ENCODE measurements at places on chromosomes 7 and 10.
A peak's percentile ranks its signal among the peaks of the same experiment; 100 is the strongest.

DNA sequence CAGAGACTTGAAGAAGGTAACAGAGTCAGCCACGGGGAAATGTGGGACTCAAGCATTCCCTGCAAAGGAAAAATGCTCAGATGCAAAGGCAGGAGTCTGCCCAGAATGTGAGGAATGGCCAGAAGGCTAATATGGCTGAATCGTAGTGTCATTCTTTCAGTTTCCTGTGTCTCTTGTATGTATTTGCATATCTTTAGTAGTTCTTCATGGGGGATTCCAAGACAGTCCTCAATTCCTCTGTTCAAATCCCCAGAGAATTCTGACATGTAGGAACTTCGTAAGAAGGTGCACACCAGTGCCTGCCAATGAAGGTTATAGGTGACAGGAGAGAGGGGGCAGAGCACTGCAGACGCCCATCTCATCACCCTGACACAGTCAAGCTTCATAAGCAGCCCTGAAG, 154.4 kb downstream of the CACNB2 start:
- DNase-seq: no peak

GRCh38 chr10:79192677-79193003, 123.9 kb downstream of the ZMIZ1 start:
- no peak for DNase-seq

- DNase-seq: no peak
Observed at GRCh38 chr7:116809636-116810266, 52.6 kb upstream of the CAPZA2 start.

DNA sequence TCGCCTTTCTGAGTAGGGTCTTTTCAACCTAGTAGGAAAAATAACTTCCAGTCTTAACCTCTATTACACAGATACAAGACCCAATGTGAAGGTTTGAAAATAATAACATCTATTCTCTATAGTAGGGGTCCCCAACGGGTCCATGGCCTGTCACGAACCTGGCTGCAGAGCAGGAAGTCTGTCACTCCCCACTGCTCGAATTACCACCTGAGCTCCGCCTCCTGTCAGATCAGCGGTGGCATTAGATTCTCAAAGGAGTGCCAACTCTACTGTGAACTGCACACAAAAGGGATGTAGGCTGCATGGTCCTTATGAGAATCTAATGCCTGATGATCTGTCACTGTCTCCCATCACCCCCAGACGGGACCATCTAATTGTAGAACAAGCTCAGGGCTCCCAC, 7.4 kb downstream of the YWHAG start:
- DNase-seq: no peak

DNA sequence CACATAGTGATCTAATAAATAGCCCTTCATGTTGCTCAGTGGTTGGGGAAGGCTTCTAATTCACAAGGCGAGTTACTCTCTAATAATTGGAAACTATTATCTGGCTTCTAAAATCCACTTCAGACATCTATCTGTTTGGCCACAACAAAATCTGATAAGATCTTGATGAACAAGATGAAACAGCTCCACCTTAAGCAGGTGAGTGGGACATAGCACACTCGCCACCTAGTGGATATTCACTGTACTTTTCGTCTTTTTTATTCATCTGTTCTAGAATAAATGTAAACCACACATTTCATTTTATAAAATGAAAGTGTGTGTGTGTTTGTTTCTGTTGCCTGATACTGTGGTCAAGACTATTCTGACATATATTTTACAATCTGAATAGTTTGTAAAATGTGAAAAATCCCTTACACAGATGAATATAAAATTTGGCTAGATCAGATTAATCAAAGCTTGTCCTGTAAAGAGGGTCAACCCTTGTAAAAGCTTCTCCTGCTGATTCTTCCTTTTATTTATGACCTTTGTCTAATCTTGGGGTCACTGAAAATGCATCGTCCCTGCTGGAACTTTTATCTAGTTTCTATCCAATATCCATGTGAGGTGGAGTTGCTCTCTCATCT, 26.5 kb upstream of the CNTNAP2 start:
- DNase-seq: no peak

DNA sequence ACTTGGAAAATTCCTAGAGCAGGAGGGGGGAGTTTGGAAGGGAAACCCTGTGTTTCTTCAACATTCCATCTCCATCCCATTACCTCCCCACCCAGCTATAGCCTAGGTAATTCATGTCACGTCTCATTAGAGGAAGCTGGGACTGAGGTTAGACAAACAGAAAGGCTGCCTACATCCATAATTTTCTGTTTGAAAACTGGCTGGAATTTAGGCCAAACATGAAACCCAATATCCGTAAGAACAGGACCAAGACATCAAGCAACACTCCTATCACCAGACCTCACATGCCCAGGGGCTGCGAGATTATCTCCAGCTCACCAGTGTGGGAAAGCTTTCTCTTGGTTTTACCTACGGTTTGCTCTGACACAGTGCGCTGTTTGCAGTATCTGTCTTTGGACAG, 316.3 kb downstream of the FRMD4A start:
- DNase-seq: no peak

GRCh38 chr7:68376131-68376661, 1222.1 kb upstream of the AUTS2 start:
- no peak for DNase-seq

DNA sequence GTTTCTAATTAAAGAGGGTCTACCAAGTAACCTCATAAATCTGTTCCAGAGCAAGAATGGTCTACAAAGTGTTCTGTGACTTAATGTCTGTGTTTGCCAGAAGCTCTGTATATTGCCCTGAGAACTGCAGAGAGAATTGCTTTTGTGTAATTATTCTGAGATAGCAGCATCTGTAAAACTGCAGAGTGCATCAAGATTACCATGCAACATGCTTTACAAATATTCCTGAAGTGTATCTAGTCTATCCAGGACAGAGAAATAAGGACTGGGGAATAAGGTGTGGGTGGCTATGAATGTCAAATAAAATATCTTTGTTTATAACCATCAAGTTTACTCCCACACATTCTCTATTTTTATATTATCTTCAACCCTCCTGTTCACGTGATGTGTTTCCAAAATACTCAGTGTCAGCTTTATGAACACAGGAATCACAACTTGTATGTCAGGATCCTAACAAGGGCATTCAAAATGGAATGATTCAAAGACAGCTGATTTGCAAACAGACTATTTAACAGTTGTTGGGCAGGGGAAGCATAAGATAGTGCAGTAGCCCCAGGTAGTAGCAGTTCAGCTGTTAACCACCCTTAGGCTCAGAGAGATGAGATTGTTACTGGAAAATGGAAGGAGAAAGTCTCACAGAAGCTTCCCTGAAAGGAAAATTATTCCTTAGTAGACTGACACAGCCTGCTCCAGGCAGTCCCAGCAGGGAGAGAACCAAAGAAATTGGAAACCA, 15.3 kb upstream of the LIPA start:
- no peak for DNase-seq

DNA sequence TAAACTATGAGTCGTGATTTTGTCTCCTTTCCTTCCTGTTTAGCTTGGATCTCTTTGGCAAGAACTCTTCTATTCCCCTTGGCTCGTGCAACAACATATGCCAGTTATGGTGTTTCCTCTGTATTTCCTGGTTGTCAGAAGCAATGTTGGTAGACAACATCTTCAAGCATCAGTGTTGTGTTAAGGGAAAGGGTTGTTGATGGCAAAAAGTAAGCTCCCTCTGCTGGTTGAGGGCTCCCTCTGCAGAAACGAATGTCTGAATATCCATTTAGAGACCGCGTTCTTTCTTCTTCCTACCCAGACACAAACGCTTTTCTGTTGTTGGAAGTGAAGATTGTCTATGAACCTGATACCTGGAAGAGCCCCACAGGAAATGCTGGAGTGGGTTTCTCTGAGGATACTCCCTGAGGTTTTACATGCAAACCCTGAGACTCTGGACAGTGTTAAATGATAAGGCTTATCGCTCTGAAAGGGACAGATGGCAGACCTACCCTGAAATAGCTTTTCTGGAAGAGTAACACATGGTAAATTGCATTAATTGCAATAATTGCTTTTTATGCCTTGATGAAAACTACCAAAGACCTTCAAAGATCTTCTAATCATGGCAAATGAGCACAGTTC, 23.5 kb upstream of the C1QL3 start:
- DNase-seq: no peak

- no peak for DNase-seq
Observed at GRCh38 chr10:6729071-6729774, 149.1 kb upstream of the PRKCQ start.

DNA sequence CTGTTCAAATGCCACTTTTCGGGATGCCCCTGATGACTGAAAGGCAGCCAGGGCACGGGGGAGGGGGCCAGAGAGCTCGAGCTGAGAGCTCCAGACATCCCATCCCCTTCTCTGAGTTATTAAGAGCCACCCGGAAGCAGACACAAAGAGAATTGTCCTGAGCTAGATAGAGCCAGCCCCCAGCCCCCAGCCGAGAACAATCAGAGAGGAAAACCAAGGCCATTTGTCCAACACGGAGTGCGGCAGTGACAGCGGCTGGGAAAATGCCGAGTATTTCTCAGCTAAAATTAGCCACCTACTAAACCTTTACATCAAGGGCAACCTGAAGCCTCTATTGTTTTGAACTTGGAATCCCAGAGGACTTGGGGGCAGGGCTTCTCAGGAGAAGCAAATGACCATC, 51.0 kb downstream of the UNC5B start:
- no peak for DNase-seq

GRCh38 chr7:16826060-16826459, 21.3 kb upstream of the AGR2 start:
- DNase-seq: no peak

DNA sequence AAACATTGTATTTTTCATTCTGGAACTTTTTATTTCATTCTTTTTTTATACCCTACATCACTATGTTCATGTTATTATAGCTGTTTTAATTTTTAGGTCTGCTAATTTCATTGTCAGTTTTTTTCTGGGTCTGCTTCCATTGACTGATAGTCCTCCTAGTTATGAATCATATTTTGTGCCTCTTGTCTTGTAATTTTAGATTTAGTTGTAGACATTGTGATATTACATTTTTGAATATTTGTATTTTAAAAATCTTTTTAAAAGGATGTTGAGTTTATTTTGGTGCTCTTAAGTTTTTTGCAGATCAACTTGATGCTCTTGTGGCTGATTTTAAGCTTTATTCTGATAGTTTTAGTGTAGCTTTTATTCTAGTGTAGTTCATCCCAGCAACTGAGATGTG, 57.6 kb downstream of the BTRC start:
- DNase-seq: no peak

- DNase-seq: no peak
Observed at GRCh38 chr7:106231856-106232490, 52.8 kb downstream of the NAMPT start.

DNA sequence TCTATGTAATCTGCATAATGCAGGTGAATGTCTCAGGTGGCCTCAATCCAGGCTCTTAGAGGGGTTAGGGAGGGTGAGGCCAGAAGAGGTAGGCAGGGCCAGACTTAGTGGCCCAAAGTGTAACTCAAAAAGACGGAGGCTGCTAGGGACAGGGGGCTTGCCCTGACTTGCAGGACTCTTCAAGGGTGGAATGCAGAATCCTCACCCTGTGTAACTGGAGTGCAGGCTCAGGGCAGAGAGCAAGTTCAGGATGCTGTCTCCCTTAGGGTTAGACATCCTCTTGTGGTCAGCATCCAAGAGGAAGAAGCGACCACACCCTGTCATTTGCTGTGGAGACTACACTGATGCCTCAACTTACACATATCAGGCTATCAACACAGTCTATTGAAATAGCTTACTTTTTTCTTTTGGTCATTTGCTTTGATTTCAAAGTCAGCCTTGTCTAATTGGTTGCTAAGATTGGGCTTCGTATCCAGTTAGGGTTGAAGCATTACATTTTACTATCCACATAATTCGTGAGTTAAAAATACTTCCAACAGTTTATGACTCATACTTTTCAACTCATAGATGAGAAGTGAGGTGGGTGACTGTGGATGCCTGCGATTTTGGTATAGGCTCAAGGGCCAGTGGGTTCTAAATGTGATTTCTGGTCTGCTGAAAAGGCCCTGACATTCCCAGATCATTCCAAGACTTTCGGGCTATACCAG, 563.6 kb downstream of the SUGCT start:
- DNase-seq: no peak

DNA sequence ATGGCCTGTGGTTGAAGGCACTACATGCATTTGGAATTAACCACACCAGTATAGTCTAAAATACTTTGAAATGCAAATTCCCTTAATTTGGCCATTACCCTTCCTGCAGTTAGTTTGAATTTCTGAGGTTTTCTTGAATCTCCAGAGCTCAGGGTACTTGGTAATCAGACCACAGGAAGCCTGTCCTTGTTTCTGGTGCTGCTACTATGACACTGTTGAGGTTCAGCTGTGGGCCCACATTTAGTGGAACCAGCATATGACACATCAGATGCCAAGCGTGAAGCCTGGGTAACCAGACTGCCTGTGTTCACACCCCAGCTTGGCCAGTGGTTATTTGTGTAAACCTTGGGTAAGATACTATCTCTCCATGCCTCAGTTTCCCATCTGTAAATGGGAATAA, 124.3 kb downstream of the SNX10 start:
- no peak for DNase-seq

- no peak for DNase-seq
Observed at GRCh38 chr7:34227525-34227924, 322.2 kb downstream of the BMPER start.

GRCh38 chr7:48183370-48183743, 12.1 kb downstream of the ABCA13 start:
- DNase-seq: no peak

GRCh38 chr10:30534465-30535144, 94.9 kb downstream of the LYZL2 start:
- peak; percentile 66 for DNase-seq

GRCh38 chr7:26658389-26659084, 205.9 kb downstream of the SKAP2 start:
- no peak for DNase-seq
